ENCODE measurements at places on chromosomes 12 and 14.

DNA sequence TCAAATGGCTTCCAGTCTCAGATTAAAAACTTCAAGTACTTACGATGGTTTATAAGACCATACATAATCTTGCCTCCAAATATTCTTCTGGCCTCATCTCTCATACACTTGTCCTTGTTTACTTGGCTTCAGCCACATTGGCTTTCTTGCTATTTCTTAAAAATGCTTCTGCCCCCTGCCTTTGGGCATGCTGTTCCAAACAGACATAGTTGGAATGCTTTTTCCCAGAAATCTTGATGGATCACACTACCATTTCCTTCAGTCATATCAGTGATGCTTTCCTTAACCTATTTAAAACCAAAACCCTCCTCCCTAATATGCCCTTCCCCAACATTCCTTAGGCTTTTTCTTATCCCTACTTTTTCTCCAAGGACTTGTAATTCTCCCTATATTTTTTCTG, 74.4 kb upstream of the PAWR start:
- no peak for DNase-seq

GRCh38 chr12:72291175-72291574, 19.0 kb downstream of the TRHDE start:
- DNase-seq: peak; percentile 27

DNA sequence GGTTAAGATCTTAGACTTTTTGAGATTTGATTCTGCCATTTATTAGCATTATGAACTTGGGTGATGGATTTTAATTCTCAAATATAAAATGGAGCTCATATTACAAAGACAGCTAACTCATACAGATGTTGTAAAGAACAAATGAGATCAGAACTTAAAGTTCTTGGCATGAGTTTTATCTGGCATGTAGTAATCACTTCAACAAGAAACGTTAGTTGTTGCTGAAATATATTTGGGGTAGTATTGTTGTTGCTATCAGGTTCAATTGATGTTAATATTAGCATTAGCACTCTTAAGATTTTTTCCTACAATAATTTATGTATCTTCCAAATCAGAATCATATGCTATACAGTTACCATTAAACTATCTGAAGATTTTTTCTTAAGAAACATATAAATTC, 71.0 kb downstream of the SLC6A15 start:
- DNase-seq: no peak

DNA sequence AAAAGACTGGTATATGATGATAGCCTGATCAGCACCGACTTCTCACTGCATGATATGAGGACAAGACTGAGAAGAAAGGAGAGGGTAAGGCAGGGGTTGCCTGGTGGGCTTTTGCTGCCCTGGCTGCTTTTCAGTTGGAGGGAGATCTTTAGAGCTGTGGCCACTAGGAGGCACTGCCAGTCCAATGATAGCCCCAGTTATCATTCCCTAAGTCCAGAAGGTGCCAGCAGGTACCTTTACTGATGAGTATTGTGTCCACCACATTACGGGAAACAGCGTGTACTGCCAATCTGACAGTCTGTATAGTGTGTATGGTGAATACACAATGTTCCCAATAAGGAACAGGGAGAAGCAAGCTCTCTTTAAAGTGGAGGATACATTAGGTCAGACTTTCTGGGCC, 55.8 kb upstream of the CCDC175 start:
- DNase-seq: peak; percentile 57

- DNase-seq: peak; percentile 17
These were observed 50.6 kb downstream of the KIF21A start for GRCh38 chr12:39392154-39392925.
